ENCODE measurements at places on chromosomes 6 and 20.

- DNase-seq = no peak
Measured at GRCh38 chr6:43804550-43805223, 34.7 kb downstream of the VEGFA start.

DNA sequence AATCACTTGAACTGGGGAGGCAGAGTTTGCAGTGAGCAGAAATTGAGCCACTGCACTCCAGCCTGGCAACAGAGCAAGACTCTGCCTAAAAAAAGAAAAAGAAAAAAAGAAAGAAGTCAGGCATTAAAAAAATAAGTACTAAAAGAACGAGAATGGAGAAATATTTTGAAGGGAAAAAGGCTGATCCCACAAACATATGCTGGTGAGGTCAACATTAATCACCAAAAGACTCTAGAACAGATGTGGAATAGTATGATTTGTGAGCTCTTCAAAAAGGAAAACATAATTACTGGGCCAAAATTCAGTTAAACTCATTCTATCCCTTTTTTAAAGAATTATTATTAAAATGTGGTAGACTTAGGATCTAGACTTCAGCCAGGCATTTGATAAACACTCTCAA is 61.2 kb upstream of the NRSN1 start:
- DNase-seq = no peak

DNA sequence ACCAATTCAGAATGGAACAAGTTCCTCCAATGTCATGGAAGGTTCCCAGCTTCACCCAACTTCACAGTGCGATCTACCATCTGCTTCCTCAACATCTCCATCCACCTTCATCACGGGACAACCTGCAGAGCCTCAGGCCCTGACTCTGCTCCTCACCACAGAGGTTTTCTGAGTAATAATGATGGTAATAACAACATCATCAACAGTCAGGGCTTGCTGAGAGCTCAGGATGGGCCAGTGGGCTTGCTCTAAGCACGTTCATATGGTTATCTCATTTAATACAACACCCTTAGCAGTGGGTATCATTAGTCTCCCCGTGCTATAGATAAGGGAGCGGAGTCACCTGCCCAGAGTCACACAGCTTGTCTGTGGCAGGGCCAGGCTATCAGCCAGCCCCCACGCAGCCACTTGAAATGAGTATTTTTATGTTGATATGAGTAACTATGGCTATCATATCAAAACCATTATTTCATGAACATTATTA is 38.6 kb downstream of the PREX1 start:
- no peak for DNase-seq

DNA sequence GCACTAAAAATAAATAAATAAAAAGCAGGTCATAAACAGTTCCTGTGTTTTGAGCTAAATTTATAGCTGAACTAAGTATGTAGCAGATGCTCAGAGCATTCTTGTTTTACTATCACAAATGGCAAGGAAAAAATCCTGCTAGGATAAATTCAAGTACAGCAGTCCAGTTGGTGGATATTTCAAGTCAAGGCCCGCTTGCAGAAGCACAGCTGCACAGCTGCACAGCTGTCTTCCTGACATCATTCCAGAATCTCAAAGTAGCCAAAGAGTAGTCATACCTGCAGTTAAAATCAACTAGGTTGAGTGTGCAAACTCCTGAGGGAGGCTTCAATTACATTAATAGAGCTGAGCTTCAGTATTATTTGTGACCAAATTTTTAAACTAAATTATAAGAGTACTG is 297.7 kb upstream of the MANEA start:
- DNase-seq = no peak

- no peak for DNase-seq
Measured at GRCh38 chr6:143205585-143205984, 144.9 kb downstream of the AIG1 start.

DNA sequence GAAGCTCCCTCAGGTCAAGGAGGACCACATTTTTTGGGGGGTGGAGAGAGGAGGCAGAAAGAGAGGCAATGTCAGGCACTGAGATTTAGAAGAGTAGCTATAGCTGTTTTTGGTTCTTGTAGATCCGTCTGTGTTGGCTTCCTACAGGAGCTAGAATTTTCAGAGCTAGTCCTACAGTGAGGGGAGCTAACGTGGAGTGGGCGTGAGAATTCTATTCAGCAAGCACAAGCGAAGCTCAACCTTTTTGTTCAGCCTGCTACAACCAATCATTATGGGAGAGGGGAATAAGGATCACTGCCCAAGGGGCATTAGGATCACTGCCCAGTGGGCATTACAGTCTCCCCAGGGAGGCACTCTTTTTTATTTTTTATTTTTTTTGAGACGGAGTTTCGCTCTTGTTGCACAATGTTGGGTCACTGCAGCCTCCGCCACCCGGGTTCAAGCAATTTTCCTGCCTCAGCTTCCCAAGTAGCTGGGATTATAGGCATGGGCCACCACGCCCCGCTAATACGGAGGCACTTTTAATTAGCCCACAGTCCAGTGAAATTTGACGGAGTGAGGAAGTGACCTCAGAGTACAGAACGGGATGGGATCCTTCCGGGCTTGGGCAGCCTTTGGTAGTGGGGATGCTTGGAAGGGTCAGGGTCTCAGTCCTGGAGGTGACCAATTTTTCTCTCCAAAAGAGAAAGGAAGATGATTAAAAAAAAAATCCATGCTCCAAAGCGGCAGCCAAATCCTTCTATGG is 1.1 kb upstream of the PANK2 start:
- DNase-seq = no peak

DNA sequence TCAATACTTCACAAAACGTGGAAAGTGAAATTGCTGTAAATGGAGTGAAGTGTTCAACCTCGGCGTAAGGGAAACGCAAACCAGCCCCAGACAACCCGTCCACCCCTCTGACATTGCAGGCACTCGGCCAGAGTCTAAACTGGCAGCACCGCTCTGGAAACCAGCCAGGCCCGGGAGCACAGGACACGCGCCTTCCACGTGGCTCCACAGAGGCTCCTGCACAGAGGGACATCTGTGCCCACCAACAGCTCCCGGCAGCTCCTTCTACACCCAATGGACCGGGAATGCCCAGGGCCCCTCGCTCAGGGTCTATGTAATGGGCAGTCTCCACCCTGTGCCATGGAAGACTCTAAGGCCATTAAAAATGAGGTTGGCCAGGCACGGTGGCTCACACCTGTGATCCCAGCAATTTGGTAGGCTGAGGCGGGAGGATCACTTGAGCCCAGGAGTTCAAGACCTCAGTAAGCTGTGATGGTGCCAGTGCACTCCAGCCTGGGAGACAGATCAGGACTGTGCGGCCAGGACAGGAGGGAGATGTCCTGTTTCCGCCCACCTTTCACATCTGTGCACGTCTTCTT is 3.4 kb upstream of the HELZ2 start:
- DNase-seq = no peak

DNA sequence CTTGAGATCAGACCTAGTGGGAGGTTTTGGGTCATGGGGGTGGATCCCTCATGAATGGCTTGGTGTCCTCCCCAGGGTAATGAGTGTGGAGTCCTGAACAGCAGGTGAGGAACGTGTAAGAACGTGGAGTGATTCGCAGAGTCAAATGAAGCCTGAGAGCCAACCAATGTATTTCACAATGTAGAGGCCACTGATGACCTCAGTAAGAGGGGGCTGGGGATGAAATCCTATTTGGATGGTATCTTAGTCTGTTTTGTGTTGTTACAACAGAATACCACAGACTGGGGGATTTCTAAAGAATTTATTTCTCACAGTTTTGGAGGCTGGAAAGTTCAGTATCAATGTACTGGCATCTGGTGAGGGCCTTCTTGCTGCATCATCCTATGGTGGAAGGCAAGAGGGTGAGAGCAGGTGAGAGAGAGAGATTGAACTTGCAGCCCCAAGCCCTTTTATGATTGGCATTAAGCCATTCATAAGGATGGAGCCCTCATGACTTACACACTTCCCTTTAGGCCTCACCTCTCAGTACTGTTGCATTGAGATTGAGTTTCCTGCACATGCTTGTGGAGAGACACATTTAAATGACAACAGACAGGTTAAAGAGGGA is 47.3 kb upstream of the HIVEP1 start:
- DNase-seq = no peak

DNA sequence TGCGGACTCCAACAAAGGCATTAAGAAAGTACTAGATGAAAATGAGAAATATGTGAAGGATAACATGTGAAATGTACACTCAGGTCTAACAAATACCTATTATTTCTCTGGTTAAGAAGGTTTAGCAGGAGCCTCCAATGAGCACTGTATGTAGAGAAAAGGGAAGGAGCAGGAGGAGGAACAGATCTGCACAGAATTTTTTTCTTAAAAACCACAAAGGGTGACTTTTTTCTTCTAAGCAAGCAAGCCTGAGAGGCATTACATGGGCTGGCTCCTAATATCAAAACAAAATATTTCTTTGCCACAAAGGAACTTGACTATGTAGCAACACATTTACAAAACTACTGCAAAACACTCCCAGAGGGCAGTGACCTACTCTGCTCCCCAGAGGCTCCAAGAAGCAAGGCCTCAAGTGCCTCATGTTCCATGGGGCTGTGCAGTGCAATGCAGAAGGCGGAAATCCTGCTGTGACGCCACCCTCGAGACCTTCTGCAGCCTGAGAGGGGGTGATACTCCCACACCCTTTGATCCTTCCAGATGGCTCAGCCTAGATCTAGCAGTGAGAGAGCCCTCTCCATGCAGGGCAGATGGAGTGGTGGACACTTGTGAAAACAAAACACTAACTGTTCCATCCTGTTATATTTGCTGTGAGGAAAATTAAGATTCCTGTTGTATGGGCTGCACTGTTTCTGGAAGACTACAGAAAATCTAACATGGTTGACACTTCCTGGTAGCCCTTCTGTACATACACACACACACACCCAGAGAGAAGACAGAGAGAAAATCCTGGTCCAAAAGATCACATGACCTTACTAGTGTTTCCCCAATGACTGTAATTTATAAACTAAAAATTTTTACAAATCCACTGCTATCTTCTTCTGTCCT is 36.0 kb upstream of the SMIM29 start:
- DNase-seq = no peak

GRCh38 chr6:113182370-113183141 is 674.6 kb upstream of the MARCKS start:
- DNase-seq = no peak

DNA sequence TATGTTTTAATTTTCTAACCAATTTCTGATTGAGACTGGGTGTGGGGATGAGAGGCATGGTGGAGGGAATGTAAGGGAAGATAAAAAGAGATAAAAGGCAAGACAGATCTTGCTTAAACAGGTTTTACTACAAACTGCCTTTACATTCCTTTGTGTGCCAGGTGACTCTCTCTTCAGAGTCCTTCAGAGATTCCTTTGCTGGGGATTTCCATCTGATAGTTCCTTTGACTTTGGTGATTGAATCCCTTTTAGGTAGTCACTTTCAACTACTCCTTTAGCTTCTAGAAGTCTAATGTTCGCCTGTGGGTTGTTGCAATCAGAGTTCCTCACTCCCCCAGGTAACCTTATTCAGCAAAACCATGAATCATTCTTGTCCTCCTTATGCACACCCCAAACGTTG is 283.3 kb upstream of the MANEA start:
- no peak for DNase-seq

GRCh38 chr6:50330347-50330746 is 280.6 kb upstream of the DEFB112 start:
- no peak for DNase-seq

GRCh38 chr6:143955971-143956370 is 52.1 kb downstream of the PLAGL1 start:
- DNase-seq = no peak

- DNase-seq = no peak
Measured at GRCh38 chr6:20439558-20439957, 37.9 kb downstream of the E2F3 start.

- no peak for DNase-seq
Measured at GRCh38 chr6:150314230-150315188, 54.3 kb upstream of the IYD start.

DNA sequence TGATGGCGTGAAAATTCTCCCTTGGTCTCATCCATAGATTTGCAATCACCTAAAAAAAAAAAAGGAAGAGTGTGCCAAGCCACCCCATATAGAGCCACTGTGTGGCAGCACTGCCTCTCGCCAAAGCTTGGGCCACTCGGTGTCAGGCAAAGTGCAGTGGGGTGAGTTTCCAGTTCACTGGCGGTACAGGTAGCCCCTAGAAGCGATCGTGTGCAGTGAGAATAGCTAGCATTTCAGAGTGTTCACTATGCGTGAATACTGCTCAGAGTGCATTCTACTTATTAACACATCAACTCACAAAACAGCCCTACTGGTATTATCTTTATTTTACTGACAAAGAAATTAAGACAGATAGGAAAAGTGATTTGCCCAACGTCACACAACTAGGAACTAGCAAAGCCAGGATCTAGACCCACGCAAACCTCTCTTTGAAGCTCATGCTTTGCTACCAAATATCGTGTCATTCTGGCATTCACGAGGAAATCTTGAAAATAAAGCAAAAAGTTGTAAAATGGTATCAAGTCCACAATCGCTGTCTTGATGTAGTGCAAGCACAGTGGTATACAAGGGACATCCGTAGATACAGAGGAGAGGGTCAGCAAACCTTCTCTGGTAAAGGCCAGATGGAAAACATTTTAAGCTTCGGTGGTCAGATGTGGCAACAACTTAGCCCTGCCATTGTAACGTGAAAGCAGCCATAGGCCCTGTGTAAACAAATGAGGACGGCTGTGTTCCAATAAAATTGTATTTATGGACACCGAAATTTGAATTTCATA is 10.4 kb upstream of the GCNT2 start:
- no peak for DNase-seq

GRCh38 chr6:33689879-33690278 is 21.6 kb downstream of the UQCC2 start:
- DNase-seq = no peak

DNA sequence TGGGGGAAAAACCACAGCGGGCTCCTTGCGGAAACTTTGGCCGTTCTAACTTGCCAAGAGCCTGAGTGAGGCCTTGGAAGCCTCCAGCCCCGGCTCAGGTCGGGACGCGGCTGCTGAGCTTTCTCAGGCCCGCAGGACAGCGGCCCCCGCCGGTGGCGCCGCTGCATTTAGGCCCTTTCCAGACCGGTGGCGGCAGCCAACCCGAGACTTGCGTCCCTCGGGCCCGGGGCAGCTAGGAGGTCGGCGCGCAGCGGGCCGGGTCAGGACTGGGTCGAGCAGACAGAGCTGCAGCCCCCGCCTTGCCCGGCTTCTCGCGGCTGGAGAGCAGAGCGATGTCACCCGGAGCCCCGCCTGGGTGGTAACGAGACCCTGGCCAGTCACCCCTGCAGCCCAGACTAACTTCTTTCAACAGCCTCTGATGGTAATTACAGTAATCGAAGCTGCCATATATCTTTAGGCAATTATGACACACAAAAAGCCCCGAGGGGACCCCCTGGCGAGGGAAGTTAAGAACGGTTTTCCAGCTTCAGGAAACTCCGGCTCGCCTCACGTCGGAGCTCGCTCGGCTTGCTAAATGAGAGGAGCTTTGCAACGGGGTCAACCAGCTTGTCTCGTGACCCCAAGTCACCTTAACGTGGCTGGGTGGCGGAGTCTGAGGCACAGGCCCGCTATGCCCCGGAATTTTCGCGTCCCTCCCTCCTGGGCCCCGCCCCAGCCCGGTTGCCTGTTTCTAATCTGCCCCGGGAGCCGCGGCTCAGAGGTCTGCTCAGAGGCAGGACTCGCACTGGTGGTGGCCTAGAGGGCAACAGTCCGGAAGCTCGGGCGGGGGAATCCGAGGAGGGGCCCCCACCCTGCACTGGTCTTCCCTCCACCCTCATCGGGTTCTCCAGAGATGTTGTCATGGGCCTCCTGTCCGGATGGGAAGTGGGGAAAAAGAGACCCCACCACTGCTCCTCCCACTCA is 3.0 kb downstream of the NR2E1 start:
- no peak for DNase-seq

GRCh38 chr6:24848461-24848860 is 49.7 kb upstream of the ARMH2 start:
- DNase-seq = no peak

Measured in activated CD8-positive, alpha-beta memory T cell treated with anti-CD3 and anti-CD28 coated beads for 1 hour (primary cell).